ENCODE measurements at places on chromosomes 3 and 15.

DNA sequence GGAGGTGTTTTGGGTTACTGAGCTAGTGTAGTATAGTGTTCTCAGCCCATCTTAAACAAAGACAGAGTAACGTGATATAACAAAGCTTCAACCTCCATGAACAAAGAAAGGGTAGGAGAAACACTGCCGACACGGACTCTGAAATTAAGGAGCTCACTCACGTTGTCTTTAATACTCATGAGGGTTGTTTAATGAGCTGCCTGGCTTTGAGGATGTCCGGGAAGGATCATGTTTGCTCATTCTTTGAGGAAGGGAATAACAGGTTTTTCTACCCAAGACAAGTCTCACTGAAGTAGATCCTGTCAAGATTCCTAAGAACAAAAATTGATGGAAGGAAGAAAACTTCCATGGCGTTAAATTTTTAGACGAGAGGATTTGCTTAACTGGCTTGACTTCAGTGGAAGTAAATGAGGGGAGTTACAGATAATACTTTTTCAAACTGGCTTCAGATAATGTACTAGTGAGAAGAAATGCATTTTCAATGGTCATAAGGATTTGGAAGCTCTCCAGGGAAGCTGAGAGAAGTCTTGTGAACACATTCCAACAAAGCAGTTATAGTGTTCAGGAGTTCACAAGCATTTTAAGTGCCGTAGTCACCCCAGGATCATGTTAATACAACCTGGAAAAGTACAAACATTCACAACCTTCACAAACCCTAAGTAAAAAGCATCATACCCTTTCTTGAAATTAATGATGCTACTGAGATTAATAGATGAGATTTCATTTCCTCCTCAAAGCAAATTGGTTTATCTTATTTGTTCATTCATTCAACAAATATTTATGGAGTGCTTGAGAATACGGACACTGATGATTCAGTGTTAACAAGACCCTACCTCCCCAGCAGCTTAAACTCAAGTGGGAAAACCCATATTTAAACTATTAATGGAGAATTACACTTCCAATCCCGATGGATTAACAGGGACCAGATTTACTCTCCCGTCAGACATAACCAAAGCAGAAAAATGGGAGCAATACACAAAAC lies 101.5 kb downstream of the SHQ1 start:
- no peak for DNase-seq

- no peak for DNase-seq
Observed at GRCh38 chr15:86799226-86799625, 719.6 kb downstream of the AGBL1 start.

GRCh38 chr3:46959161-46959511 lies 17.4 kb downstream of the CCDC12 start:
- no peak for DNase-seq

DNA sequence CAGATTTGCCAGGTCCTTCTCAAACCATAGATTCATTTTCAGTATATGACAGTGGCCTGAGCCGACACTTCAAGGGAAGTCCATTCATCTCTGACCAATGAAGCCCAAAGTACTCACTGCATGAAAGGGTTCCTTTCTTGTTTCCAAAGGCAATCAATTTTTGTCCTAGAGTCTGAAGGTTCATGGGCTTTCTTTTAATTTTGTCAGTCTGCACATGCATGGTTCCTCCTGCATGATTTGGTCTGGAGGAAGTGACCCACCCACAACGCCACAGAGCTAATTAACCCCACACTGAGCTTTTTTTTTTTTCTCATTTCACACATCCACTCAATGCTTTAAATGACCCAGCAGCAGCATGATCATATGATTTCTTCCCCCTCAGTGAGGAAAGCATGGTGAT lies 216.4 kb downstream of the TIGIT start:
- no peak for DNase-seq

- no peak for DNase-seq
Observed at GRCh38 chr15:78398076-78398825, 39.8 kb upstream of the IREB2 start.

- DNase-seq = no peak
Observed at GRCh38 chr3:3125977-3126376, 763 bp upstream of the TRNT1 start.

DNA sequence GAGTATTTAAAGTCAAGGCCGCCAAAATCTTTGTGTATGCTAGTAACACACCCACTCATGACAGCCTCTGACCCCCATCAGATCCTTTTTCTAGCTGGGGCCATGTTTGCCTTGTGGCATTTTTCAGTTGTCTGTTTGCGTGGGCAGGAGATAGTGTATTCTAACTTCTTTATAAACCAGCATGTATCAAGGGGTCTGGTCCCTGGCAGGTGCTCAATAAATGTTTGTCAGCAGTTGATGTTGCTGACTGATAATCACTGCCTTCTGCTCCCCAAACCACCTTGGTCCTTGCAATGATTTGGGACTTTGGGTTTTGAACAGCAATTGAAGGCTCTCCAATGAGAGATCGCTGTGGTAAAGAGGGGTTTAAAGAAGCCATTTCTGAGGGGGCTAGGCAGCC lies 19.2 kb downstream of the RARB start:
- DNase-seq = no peak

DNA sequence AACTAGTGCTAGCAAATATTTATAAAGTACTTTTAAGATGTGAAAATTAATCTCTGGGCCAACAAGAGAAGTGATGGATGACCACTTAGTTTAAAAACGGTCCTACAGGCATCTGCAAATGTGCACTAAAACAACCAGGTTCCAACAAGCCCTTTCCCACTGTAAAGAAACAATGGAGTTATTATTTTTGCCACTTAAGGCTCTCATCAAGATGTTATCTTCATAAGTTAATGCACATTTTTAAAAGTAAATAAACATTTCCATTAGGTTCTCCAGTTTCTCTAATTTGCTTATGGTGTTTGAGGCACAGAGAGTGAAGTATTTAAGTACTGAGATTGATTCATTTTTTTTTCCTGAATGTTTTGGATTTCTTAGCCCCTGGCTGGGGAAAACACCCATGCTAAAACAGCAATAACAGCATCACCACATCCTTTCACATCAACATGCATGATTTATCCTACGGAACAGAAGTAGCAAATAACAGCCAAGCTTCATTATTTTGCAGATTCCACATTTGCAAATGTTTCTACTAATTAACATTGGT lies 20.8 kb downstream of the ABI3BP start:
- no peak for DNase-seq

DNA sequence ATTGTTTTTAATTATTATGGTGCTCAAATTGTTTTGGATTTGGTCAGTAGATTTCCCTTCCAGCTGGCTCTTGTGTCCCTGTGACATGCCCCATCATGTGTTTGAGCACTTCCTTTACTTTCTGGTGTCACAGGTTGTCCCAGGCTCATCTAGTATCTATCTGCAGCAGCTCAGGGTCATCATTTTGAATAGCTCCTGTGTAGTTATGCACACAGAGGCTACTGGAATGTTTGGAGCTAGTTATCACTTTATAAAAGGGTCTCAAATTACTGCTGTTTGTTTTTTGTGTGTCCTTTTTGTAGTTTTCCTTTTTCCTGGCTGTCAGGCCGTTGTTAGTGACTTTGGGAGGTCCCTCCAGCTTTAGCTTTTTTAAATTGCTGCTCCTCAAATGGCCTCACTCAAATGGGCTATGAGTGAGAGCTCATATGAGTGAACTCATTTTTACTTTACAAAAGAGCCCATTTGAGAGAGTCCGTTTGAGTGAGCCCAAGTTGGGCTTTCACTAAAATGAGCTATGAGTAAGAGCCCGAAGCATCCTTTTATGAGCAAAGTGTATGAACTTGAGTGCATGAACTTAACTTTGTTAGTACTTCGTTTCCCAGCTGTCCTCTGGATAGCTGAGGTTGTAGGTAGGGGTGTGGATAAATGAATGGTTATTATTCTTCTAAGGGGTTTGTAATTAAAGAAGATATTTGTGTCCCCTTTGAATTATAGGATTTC lies 43.8 kb downstream of the SQOR start:
- DNase-seq = no peak

GRCh38 chr3:138148503-138148902 lies 16.3 kb upstream of the A4GNT start:
- no peak for DNase-seq

DNA sequence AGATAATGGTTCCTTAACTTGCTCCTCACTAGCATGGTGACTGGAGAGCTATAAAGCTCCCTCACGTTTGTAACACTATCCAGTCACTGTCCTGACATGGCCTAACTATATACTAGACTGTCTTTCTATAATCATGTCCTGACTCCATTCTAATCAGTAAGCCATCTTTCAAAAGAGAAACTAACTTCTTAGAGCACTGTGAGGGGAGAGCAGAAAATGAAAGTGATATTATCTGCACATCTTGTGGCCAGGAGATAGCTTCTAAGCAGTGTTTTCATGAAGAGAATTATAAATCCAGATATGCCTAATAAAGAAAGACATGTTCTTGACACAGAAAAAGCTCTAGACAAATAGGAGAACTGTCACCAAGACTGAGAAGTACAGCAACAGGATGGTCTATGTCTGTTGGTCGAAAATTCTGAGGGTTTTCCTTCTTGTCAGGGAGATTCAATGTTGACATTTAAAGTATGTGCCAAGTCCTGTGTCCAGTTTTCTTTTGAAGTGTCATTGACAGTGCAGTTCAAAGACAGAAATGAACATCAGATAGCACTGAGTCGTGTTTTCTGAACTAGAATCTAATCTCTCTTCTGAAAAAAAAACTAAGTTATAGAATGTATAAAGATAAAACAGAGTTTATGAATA lies 230.6 kb upstream of the PEX5L start:
- DNase-seq = no peak

DNA sequence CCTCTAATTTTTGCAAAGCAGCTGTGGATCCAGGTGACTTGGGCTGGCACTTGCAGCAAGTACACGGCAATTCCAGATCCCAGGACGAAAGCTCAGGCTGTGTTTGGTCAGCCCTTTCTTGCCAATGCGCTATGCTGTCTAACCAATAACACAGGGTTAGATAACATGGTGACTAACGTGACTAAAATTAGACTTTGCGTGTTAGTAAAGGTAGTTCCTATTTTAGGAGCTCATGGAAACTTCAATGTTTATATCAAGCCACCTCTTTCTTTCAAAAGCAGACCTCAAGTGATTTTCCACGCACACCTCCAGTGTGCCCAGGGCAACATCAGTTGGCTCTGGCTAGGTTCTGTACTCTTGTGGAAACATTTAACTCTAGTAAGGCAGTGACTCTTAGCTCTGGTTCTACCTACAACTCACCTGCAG lies 32.5 kb downstream of the CDCP1 start:
- DNase-seq = peak; percentile 43

DNA sequence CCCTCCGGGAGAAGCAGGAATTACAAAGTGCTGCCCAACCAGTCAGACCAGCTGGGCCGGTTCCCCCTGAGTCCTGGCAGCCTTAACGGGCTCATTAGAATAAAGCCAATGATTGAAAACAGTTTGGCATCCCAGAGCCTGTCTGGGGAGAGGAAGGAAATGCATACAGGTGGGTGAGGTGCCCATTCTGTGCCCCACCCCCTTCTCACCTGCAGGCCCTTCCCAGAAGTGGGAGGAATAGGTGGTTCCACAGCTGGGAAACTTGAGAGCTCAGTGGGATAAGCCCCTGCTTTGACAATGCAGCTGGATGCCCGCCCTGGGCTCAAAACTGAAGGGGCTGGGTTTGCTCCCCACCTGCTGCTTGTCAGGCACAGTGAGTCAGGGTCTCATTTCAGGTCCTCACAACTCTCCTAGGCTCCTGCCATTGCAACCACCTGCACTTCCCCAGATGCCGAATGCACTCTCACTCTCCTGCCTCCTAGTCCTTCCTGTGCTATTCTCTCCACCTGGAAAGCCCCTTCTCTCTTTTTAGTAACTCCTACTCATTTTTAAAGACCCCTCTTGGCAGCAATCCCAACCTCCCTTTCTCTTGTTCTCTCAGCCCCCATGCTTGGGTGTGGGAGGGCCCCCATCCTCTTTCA lies 5.5 kb upstream of the BUB1B start:
- no peak for DNase-seq

- DNase-seq = no peak
Observed at GRCh38 chr3:16671690-16672089, 66.5 kb upstream of the DAZL start.

- DNase-seq = no peak
Observed at GRCh38 chr15:48893311-48893710, 15.4 kb downstream of the EID1 start.

GRCh38 chr3:185764980-185765370 lies 59.9 kb downstream of the IGF2BP2 start:
- DNase-seq = no peak

DNA sequence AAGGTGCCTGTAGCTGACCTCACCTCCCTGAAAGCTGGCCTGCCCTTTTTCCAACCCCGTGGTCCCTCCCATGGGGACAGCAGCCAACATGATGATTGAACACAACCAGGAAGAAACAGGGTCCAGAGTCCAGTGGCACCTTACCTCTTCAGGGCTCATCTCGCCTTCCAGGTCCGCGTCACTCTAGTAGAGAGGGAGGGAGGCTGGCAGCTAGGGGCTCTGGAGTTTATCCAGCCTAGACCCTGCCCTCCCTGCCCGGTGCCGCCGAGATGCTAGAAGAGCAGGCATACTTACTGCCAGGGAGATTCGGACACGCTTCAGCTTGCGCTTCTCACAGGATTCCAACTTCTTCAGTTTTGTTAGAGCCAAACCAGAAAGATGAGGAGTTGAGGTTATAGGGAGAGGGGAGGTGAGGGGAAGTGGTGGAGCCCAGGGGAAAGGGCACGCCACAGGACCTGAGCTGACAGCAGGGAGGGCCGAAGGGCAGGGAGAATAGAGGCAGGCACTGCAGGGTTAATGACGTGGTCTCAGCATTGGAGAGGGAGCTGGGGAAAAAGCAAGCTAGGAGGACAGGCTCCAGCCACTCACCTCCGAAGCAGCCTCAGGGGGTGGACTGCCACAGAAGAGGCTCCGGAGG lies 9.1 kb downstream of the CLCN2 start:
- no peak for DNase-seq

GRCh38 chr15:34501131-34501530 lies 63.5 kb upstream of the GOLGA8A start:
- no peak for DNase-seq

DNA sequence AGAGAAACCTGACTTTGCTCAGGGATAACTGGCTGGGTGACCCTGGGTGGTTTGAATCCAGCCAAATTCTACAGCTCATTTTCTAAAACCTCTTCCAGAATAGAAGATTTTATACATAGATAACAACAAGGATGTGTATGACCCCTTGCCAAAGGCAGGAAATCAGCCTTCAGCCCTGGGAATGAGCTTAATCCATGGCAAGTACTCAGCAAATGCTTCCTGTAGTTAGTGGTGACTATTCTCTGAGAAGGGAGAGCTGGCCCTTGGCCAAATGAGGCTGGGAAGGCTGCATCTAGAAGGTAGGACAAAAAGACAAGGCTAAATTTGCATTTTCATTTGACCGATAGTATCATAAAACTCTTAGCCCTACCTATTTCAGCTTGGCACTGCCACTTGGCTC lies 4.6 kb upstream of the HACD3 start:
- no peak for DNase-seq
